ENCODE measurements at places on chromosomes 1 and 21. TPM values are rescaled to one million over a fixed set of nuclear protein-coding genes. Genes with fewer than 3 reads are reported as not detected.

Gene TRIM17
- 2.7 TPM for total RNA-seq

Gene CFAP107
- not detected for total RNA-seq

GRCh38 chr21:31252611-31253010, 91.5 kb downstream of the TIAM1 start:
- no peak for DNase-seq

GRCh38 chr1:222334026-222334680, 213.8 kb downstream of the HHIPL2 start:
- no peak for DNase-seq

DNA sequence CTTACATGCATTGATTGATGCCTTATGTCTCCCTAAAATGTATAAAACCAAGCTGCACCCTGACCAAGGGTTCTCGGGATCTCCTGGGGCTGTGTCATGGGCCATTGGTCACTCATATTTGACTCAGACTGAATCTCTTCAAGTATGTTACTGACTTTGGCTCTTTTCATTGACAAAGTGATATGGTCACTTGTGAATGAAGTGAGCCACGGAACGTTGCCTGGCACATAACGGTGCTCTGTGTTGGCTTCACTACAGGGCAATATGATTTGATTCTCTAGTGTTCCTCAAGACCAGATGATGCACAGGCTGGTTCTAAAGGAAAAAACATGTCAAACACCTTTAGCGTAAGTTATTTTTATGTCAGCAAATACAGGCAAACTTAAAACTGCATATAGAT, 11.4 kb upstream of the IL10RB start:
- DNase-seq: no peak

DNA sequence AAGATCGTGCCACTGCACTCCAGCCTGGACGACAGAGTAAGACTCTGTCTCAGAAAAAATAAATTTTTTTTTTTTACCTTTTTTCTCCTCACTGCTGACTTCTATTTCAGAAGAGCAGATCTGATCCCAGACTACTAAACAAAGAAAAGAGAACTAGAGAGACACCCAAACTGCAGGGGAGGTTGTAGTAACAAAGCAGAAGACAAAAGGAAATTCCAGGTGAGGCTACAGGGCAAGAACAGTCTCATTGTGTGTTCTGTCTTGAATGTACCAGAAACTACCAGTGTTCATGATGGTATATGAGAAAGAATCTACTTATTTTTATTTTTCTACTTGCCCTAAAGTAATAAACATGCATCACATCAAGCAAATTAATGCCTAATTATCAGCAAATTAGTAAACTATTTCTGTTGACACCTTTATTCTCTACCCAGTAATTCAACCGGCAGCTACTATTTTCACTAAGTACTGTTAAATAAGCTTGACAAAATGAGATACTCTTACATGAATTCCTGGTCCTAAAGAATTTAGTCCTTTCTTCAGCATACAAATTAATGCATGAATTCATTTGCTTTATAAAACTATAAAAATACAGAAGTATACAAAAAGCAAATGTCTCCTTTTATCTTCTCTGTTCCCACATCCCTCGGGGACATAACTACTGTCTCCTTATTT, 40.6 kb downstream of the ARID4B start:
- DNase-seq: no peak

Data from WTC11 (cell line).